Stimulated activated CD4-positive, alpha-beta T cell treated with anti-CD3 and anti-CD28 coated beads, Interleukin-15, amount 100 ng/mL, for 1 hour (primary cell): ENCODE measurements at places on chromosomes 3 and 15.

GRCh38 chr15:78790027-78790426 lies 21.2 kb downstream of the ADAMTS7 start:
- DNase-seq, result no peak

DNA sequence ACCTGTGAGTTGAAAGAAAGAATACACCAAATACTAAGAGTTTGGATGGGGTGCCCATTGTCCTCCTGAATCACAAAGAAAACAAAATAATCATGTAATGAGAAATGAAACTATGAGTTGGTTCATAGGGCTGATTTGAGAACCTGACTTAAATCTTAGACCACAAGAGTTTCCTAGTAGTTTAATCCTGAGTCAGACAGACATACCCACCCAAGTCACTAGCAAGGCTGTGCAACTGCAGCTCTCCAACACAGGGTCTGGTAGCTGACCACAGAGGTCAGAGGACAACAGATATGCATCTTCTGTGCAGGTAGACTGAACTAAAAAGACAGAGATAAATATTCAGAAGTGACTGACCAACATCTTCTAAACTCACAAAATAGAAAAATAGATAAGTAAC lies 296.3 kb upstream of the TMCO5A start:
- no peak for DNase-seq

DNA sequence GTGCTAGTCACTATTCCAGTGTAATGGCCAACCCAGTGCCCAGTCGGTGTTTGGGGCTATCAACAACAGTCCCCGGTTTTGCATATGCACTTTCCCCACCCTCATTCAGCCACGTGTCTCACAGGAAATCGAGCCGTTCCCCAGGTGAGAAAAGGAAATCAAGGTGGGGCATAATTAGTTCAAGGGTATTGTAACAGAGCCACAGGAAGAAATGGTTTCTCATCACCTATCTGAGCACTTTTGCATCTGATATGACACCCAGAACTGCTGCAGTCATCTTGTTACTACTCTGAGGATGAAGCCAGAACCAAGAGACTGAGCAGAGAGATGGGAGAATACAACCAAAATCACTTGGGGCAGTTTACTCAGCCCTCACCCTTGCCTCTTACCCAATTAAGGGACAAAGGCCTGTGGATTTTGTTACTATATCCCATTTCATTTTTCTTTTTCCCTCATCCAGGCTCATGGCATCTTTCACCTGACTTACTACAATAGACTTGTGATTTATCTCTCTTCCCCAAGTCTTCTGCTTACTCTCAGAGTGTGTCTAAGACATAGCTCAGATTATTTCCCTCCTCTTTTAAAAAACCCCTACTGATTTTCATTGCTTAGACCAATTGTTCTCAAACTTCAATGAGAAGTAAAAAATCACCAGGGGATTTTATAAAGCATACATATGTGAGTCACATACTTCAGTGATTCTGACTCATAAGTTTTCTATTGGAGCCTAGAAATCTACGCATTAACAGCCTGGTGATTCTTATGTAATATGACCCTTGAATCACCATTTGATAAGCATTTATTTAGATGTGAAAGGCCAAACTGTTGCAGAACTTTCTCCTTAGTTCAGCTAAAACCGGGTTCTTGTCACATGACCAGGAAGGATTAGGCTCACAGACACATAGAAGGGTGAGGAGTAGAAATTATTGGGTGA lies 40.5 kb downstream of the TRAT1 start:
- no peak for DNase-seq

GRCh38 chr15:39510001-39510701 lies 70.7 kb upstream of the THBS1 start:
- no peak for DNase-seq

GRCh38 chr3:108455212-108455705 lies 55.1 kb downstream of the MYH15 start:
- no peak for DNase-seq

- DNase-seq, result no peak
These were observed 394.6 kb downstream of the ZNF385D start for GRCh38 chr3:21356402-21356801.

- DNase-seq, result no peak
These were observed 511.7 kb upstream of the UBE2E2 start for GRCh38 chr3:22691407-22691806.

- DNase-seq, result no peak
These were observed 105.6 kb upstream of the ROPN1 start for GRCh38 chr3:124097362-124098131.

DNA sequence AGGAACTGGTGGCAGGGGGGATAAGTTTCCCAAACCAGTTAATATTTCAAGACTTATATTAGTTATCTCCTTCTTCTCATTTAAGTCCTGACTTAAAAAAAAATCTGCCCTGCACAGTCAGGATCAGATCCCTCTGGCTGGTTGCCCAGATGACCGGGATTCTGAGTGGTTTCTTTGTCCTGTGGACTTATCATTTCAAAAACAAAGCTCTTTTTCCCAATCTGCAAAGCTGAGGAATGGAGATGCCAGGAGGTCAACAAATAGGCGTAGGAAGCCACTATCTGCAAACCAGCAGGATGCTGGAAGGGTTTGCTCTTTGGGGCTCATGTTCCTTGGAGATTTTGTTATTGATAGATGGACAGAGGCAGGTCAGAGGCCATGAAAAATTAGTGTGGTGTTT lies 5.8 kb downstream of the C3orf20 start:
- DNase-seq, result no peak

- no peak for DNase-seq
These were observed 104.5 kb downstream of the NLGN1 start for GRCh38 chr3:173501931-173502489.

- DNase-seq, result no peak
These were observed 34.1 kb upstream of the ABI3BP start for GRCh38 chr3:101027286-101027685.

DNA sequence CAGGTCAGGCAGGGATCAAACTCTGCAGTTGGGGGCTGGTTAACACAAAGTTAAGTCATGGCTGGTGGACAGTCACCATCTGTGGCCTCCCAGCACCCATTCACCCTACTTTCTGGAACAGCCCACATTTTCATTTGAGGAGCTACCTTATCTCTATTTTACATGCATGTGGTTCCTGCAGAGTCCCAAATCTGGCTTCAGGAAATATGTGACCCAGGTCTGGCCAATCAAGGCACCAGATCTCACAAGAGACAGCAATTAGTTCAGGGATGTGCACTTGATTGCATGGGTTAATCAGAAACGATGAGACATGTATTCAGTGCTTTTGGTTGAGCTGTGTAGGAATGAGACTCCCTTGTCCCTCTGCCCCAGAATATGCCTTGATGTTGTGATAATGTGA lies 170.9 kb downstream of the NR2F2 start:
- DNase-seq, result no peak

GRCh38 chr3:101244212-101244575 lies 76.2 kb downstream of the IMPG2 start:
- no peak for DNase-seq

DNA sequence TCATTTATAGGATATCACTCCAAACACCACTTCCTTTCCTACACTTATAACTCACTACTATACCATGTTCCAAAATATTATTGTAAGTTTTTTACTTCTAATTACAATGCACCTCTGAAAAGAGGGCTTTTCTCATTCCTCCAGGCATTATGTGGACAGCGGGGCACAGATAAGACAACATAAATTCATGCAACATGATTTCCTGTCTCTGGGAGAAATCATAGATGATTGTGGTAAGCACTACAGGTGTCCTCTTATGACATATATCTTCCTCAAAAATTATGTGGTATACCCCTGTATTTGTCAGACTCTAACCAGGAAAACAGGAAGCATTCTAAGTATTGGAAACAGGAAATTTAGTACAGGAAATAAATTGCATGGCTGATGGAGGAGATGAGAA lies 45.7 kb upstream of the INO80 start:
- DNase-seq, result no peak
